AG20443 (cell line): ENCODE measurements at places on chromosomes 4 and X.

GRCh38 chr4:169315530-169316343 lies 45.0 kb upstream of the SH3RF1 start:
- DNase-seq, result peak; percentile 27

- DNase-seq, result no peak
Measured at GRCh38 chrX:80423000-80423399, 2.8 kb downstream of the TENT5D start.

GRCh38 chr4:158775091-158775651 lies 6.3 kb downstream of the FNIP2 start:
- peak; percentile 62 for DNase-seq

GRCh38 chrX:129875669-129876068 lies 30.3 kb upstream of the UTP14A start:
- DNase-seq, result peak; percentile 78

GRCh38 chr4:17812801-17813200 lies 2.0 kb downstream of the NCAPG start:
- DNase-seq, result no peak

DNA sequence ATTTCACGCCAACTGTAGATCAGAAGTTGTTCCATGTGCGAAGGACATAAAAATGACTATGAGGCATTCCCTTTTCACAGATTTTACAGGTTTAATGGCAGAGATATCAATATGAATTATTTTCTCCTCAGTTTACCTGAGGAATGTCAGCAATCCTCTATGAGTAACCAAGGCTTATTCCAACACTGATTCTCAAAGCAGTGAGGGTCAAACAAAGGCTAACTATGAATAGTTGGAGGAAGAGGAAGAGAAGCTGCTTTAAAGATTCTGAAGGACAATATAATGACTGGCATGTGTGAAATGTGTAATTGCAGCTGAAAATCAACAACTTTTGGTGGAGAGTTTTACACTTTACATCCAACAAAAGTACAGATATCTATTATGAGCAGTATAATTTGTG lies 29.1 kb downstream of the NAF1 start:
- no peak for DNase-seq

DNA sequence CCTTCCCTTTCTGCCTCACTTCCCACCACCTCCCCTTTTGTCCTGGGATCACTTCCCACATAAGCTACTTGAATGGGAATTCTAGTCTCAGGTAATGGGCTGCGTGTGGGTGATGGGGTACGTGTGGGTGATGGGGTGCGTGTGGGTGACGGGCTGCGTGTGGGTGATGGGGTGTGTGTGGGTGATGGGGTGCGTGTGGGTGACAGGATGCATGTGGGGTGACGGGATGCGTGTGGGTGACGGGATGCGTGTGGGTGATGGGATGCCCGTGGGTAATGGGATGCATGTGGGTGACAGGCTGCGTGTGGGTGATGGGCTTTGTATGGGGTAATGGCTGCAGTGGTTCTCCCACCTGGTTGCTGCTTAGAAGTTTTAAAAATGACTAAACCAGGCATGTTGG lies 43.6 kb downstream of the EVC2 start:
- no peak for DNase-seq

- no peak for DNase-seq
Measured at GRCh38 chrX:120350450-120351138, 11.3 kb upstream of the ATP1B4 start.

GRCh38 chr4:134201216-134202161 lies at the start of gene PABPC4L:
TSS of gene PABPC4L (minus strand) at chr4:134201789. CDS start at chr4:134201019, 770 bp downstream.
- peak; percentile 13 for DNase-seq

DNA sequence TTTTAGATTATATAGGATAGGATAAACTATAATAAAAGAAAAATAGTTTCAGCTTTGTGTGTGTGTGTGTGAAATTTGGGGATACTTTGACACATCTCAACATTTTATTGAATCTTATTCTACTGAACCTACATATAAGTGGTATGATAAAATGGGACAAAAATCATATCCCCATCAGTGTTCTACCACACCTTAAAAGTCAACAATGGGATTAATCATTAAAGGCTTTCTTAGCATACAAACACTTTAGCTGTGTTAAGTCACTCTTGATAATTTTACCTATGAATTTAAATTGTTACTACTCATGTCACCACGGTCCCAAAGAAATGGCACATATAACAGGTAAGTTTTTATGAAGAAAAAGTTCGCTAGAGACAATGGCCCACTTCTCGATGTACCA lies 37.7 kb upstream of the LRBA start:
- no peak for DNase-seq

DNA sequence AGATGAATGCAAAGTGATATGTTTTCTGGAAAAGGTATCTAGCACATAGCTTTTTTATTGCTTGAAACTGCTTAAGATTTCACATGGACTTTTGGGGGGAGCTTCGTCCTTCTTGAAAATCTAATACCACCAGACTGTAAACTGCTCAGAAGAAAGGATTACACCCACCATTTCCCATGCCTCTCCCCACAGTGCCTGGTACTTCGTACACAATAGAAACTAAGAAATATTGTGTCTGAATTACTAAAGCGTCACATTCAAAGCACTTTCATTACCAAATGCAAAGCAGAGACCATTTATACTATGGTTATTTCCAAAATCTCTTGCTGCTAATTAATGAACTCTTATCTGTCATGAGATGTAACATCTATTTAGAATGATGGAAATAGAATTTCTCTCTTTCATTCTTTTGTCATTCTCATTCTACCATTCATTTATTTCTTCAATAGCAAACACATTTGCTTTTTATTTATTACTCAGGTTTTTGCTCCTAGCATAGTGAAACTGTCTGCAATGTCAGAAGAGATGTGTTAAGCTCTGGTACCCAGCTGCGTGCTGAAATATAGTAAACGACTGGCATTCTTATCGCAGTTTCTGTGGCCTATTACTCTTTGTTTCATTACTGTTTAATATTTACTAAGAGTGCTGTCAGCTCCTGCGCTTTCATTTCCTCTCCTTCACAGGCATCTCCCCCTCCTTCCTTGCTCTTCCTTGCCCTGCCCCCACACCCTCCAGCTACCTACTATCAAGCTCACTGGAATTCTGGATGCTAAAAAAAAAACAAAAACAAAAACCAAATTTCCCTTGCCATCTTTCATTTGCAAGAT lies 51.4 kb upstream of the RAPGEF2 start:
- no peak for DNase-seq

DNA sequence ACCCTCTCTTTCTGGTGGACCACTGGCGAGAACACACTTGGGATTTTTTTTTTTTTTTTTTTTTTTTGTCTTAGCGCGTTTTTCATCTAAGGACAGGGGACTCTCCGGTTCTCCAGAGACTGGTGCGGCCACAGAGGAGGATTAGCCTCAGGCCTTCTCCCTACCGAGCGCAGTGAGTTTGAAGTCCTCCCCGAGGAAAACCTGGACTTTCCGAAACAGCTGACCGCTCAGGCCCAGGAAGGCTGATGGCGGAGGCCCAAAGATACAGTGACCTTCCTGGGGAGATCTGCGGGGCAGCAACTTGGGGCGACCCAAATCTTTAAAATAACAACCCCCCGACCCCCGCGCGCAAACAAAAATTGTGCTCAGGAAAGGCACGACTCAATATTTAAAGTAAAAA lies 9.2 kb downstream of the NKX3-2 start:
- DNase-seq, result peak; percentile 8

DNA sequence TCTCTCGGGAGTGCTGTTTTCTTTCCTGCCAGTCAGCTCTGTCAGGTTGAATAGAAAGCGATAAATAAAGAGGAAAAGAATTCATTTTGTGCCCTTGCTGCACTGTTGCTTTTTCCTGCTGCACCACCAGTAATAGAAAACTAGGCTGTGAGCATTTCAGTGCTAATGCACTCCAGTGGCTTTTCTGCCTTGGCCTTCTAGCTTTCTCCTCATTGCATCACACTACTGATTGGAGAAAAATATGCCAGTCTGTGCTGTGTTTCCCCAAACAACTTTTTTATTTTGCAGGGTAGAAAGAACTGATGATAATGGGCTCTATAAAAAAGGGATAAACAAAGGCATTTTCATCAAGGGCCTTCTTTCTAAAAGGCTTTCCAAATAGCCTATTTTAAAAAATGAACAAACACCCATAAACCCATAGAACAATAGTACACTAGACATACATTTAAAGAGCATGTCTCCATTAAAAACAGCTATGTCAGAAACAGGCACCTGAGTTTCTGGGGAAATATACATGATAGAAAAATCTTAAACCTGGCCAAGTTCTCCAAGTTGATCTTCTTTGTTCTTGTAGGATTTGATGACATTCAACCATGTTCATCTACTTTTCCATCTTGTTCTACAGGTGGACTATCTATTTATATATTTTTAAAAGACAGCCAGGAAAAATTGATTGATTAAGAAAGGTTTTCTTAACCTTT lies 86.3 kb downstream of the GPRIN3 start:
- no peak for DNase-seq

DNA sequence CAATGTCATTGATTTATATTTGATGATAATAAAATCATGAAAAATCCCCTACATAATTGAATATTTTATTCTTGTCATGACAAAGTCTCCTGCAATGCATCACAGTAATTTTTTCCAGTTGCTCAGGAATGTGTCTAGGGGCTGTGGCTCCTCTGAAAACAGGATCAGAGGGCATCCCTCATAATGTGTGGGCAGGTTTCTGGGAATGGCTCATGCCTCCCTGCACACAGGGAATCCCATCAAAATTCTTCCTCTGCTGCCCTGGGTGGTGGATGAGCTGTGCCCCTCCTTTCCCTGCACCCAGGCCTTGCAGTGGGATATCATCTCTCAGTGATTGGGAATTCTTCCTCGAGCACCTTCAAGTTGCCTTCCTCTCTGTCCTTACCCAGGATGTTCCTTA lies 20.4 kb upstream of the PUDP start:
- no peak for DNase-seq

DNA sequence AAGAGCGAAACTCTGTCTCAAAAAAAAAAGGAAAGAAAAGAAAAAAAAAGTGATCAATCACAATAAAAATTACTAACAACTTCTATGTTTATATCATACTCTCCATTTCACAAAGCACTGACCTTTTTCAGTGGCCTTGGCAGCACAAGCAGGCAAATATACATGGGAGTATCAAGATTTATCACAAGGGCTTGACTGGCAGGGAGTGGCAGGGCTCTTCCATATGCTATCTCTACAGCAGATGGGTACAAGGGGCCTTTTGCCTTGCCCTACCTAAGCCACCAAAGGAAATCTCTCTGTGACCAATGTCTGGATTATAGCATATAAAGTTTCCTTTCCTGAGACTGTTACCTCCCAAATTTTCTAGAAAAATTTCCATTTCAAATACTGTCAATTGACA lies 24.4 kb downstream of the TSPAN5 start:
- no peak for DNase-seq

DNA sequence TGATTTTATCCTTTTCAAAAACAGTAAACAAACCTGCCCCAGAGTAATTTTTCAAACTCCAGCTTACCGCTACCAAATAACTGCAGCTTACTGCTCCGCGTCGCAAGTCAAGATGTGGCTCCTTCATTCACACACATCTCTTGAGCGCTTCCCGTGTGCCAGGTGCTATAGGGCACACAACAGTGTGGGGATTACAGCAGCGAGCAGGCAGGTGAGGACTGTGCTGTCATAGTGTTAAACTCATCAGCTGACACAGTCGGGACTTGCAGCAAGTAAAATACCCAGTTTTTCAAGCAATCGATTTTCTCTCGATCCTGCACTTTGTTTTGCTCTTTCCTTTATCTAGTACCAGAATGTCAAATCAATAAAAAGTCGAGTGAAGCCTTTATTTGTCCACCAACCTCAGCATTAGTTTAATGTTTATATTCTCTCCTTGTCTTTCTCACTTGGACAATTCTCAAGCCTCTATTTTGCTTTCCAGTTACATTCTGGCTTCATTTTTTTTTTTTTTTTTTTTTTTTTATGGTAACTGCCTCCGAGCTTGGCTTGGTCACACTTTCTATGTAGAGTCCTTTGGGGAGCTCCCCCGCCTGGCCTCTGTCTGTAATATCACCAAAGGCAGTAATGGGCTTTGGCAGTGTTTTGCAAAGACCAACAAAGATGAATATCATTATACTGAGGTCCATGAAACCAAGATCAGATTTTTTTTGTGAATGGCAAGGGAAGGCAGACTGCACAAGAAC lies 8.3 kb upstream of the ASB5 start:
- DNase-seq, result peak; percentile 85

DNA sequence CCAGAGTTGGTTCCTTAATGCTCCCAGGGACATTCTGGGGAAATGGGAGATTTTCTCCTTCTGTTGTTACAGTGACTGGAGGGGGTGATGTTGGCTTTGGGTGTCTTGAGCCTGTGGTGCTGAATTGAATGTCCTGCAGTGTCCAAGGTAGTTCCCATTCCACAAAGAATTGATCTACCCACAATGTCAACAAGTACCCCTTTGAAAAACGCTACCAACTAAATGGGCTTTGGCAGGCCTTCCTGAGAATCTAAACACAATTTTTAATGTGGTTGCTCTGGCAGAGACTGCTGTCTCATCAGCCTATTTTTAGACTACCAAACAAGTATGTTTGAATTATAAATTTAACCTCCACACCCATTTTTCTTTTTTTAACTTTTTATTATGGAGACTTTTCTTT lies 69.4 kb downstream of the CCKAR start:
- DNase-seq, result no peak

DNA sequence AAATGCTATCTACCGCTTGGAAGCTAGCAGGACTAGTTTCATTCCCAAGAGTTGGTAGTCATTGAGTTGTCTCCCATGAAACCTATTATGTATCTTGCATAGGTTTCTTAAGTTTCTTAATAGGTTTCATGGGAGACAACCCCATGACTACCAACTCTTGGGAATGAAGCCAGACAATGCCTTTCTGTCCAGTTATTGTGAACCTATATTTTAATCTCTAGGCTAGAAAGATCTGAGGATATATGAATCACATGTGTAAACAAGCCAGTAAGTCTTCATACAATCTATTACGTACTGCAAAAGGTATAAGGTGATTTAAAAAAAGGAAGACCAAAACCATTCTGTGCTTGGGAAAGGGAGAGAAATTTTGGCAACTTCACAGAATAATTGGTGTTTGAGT lies 162.6 kb downstream of the INPP4B start:
- no peak for DNase-seq

GRCh38 chrX:1137531-1137930 lies 74.9 kb downstream of the CRLF2 start:
- DNase-seq, result no peak

DNA sequence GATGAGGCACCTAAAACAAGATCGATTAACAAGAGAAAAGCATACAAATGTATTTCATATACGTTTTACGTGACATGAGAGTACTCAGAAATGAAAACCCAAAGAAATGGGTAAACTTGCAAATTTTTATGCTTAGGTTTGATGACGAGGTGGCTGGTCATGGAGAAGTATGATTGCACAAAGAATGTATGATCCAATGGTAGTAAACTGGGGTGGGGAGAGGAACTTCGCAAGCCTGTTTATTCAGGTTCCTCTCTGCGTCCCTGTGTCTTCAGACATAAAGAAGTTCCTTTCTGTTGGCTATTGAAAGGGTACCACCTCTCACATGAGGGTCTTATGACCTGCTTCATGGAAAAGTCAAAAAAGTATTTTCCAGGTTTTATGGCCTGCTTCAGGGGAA lies 309.2 kb downstream of the BCOR start:
- no peak for DNase-seq

GRCh38 chr4:184437565-184438265 lies 36.6 kb downstream of the IRF2 start:
- no peak for DNase-seq
